ENCODE measurements at places on chromosomes 2 and 18.

GRCh38 chr2:132645176-132645575 is 24.8 kb downstream of the LYPD1 start:
- no peak for DNase-seq

DNA sequence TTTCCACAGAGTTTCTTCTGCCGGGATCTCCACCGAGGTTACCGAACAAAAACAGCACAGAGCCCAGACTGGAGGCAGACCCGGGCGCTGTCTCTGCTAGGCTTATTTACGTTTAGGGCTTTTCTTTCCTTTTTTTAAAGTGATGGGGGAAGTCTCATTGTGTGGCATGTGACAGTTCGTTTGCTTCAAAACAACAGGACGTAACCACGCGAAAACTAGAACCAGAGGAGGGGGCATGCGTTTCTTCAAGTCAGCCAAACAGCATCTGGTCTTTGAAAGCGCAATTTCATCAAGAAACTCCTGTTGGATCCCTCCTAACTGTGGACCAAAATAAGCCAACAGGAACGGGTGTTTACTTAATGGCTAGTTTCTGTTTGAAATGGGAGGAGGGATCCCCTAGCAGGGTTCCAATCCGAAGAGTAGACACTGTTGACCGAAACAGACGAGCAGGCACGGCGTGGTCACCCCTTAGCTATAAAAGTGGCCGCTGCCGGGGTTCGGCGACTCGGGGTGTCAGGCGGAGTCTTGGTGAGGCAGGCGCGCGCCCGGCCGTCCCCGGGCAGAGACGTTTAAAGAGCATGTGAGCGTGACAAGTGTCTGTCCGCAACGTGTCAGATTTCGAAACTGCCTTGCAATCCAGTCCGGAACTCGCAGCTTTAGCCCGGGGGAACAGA is 997 bp upstream of the TGIF1 start:
- DNase-seq, result peak; percentile 73

DNA sequence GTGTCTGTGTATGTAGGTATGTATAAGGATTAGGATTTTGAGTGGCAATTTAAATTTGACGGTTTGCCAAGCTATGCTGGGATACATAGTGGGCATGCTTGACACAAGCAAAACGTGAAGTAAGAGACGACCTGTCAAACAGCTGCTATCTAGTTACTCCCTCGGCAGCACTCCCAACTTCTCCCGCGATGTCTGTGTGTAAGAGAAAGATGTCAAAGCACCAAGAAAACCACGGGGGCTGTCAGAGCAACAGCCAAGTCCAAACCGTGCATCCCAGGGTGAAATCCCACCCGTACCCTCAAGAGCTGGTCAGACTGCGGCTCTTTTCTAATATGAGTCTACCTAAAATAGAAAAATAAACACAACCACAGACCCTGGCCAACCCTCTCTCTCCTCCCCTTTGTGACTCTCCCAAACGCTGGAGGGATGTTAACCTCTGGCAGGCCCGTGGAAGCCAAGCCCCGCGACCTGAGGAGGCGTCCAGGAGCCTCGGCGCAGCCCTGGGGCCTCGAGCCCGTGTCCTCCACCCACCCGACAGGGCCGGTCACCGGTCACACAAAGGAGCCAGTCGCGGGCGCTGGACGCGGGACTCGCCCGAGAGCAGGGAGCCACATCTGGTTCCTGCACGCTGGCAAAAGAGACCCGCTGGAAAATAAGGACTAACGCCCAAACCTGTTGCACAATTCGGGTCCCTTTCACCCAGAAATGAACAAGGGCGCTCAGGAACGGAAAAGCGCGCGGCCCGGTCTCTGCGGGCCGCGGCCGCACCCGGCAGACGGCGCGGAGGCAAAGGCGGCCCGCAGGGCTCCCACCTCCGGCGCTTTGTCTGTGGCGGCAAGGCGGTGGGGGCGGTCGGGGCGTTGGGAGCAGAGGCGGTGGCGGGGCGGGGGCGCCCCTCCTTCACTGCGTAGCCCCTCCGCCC is 925 bp downstream of the SESTD1 start:
- peak; percentile 62 for DNase-seq

- no peak for DNase-seq
Measured at GRCh38 chr2:109376115-109376514, 237.7 kb downstream of the SEPTIN10 start.

- no peak for DNase-seq
Measured at GRCh38 chr2:55180374-55180773, 51.7 kb downstream of the CLHC1 start.

DNA sequence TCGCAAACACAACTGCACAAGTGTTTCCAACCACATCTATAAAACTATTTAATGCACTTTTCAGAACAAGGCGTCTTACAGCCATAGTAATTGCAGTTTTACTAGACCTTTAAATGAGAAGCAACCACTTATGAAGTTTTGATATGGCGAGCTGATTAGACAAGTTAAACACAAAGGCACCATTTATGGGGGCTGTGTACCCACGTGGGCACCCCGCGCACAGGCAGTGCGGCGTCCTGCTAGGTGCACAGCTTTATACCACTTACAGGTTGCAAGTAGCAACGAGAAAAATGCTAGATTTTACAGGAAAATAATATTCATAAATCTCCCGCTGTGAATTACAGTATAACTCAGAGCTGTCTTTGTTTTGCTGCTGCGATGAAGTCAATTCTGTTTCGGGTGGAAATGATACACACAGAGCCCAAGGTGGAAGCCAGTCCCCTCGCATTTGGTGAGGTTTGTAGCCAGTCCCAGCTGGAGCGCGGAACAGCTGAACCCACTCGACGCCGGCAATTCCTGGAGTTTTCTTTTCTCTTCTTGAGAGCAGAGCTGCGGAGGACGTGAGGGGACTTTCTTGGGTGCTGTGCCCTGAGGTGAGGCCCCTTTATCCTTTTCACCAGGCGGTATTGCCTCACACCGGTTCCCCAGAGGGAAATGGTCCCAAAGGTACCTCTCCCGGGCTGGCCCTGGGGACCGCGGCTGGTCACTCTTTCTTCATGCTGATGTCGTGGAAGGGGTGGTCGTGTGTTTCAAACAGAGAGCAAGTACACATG is 76.7 kb downstream of the PTGR3 start:
- DNase-seq, result no peak

DNA sequence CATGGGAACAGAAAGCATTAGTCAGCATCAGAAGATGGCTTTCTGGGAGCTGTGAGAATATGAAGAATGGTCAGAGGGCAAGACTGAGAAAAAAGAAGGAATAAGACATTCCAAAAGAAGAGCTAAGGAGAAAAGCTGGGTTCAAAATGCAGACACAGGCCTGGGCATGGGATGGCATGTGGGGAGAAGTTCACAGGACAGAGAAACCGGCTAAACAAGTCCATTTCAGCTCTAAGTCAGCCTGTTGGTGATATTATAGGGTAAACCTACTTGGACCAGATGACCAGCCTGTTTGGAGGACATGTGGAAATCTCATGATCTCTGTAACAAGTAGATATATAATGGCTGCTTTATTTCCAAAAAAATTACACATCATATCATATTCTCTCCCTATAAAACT is 91.7 kb upstream of the MEIS1 start:
- DNase-seq, result no peak

DNA sequence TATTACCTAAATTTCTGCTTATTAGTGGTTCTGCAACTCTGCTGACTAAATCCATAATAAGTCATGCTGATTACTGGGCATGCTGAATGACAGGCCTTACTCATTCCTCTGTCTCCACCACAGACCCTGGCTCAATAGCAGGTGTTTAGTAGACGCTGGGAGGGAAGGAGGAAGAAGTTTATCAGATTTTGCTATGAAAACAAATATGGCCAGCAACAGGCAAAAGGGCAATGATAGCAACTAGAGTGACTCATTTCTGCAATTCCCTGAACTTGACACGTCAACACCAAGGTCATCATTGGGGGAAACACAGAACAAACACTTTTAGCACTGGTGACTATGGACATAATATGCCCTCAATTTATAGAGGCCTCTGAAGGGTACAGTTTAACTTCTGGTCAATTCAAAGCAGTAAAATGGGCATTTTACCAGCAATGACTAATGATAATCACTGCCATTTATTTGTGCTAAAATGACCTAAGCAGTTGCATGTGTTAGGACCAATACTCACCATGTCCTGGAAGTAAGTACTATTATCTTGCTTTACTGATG is 35.2 kb downstream of the TMEM163 start:
- DNase-seq, result no peak

GRCh38 chr2:64114063-64114911 is 29.9 kb downstream of the PELI1 start:
- DNase-seq, result no peak

DNA sequence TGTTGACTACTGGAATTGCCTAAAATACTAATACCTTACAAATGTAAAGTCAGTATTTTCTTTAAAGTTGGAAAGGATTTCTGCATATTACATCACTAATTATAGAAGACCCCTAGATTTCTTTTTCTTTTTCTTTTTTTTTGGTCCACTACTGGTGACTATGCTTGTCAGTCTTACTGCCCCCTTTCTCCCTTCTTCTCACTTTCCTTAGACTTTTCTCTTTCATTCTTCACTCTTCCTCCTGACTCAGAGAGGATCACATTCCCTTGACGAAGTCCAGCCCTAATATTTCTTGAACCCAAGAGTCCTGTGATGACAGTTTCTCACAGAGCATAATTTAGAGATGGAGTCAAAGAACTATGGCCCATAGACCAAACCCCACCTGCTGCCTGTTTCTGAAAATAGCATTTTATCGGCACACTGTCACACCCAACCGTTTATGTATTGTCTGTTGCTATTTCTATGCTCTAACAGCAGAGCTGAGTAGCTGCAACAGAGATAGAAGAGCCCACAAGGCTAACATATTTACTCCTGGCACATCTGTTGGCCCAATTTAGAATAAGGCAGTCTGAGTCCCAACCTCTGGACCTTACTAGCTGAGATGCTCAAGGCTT is 40.6 kb upstream of the RIOK3 start:
- no peak for DNase-seq

DNA sequence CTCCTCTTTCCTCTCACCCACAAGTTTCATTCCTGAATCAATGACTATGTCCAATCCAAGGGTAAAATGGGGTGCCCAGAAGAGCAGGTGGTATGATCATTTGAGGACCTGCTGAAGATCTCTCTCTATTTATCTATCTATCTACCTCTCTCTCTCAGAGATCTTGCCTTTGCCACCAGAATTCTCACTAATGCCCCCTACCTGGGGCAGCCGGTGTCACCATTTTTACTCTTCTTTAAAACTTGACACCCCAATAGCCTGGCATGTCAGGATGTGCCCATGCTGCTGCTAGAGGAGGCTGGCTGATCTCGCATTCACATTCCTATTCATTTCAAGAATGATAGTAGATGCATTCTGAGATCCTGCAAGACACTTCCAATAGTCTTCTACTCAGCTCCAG is 24.3 kb upstream of the RPIA start:
- DNase-seq, result no peak

DNA sequence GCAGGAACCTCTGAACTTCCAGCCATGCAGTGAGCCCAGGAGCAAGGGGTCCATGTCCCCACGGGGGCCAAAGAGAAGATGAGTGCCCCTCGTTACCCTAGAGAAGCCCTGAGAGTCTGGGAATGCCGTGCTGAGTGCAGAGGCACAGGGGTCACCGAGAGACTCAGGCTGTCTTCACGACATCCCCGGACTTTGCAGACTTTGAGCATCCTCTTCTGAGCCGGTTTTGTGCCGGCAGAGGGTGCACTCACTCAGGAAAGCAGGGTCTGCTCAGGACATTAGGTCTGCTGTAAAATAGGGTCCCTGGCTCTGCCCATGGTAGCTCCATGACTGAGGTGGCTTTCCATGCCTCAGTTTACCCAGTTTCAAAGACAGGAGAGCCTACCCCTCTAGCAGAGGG is 71.0 kb downstream of the GALNT14 start:
- DNase-seq, result no peak

GRCh38 chr2:233133239-233133638 is 73.1 kb downstream of the INPP5D start:
- no peak for DNase-seq

- DNase-seq, result no peak
Measured at GRCh38 chr2:171703574-171704347, 16.5 kb downstream of the DYNC1I2 start.

DNA sequence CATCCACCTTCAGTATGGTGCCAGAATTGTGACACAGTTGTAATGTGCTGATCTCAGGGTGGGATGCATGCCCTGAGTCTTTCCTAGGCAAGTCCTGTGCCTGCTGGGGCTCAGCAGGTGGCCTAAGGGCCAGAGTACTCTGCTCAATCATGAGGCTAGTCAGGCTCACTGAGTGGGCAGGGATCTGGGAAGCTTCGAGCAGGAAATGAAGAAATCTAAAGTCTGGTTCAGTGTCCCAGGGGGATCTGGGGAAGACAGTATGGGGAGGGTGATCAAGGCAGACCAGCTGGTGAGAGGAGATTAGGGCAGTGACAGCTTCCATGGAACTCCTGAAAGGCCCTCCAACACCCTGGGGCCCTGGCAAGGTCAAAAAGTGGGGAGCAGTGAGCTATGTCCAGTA is 8.9 kb upstream of the ANKRD29 start:
- no peak for DNase-seq

DNA sequence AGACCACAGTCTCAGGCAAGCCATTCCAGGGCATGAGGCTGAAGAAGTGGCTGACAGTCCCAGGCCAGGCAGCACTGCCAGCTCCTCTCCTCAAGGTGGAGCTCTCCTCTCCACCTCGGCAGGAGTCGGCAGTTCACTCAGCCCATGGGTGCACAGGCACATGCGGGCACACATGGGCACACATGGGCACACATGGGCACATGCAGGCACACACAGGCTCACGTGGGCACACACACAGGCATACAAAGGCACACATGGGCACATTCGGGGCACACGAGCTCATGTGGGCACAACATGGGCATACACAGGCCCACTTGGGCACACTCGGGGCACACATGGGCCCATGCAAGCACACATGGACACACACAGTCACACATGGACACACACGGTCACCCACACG is 65.3 kb upstream of the TAF1B start:
- DNase-seq, result no peak

- DNase-seq, result no peak
Measured at GRCh38 chr2:126329173-126329572, 326.8 kb upstream of the GYPC start.

- DNase-seq, result no peak
Measured at GRCh38 chr18:48605408-48605845, 66.6 kb downstream of the CTIF start.

- DNase-seq, result no peak
Measured at GRCh38 chr18:61643884-61644647, 248.7 kb downstream of the RNF152 start.

GRCh38 chr2:228072669-228073068 is 108.8 kb downstream of the SPHKAP start:
- DNase-seq, result no peak

DNA sequence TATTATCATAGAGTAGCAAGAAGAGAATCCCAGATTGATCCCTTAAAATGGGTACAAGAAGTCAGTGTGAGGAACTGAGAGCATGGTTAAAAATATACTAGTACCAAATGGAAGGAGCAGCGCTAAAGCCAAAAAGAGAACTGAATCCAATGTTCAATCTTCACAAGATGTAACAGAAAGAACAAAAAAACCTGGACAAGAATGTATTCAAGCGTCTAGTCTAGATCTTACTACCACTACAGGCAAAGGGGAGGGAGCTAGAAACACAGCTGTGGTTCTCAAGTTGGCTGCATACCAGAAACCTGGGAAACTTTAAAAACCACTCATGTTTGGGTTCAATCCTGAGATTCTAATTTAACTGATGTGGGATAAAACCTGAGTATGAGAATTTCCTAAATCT is 57.5 kb downstream of the PIAS2 start:
- DNase-seq, result no peak

GRCh38 chr2:11019614-11020013 is 107.9 kb downstream of the KCNF1 start:
- no peak for DNase-seq

Data from hypothalamus (tissue), 51 donors.